Activated CD8-positive, alpha-beta memory T cell treated with anti-CD3 and anti-CD28 coated beads, Interleukin-2, amount 50 U/mL, for 4 hours (primary cell): ENCODE measurements at places on chromosomes 7 and 10.

GRCh38 chr7:108120196-108120595 lies 10.0 kb downstream of the LAMB4 start:
- DNase-seq, result no peak

DNA sequence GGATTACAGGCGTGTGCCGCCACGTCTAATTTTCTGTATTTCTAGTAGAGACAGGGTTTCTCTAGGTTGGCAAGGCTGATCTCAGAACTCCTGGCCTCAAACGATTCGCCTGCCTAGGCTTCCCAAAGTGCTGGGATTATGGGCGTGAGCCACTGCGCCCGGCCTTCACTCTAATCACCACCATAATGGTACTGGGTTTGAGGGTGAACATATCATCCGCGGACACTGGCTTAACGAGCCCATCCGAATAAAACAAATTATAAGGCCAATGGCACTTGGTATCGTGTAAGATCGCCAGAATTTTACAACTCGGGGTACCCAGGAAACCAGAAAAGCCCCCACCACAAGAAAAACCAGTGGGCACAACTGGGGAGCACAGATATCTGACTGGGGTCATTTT lies 580 bp downstream of the FAM200A start:
- DNase-seq, result no peak

- no peak for DNase-seq
These were observed 75.8 kb upstream of the EN2 start for GRCh38 chr7:155381852-155382801.

- DNase-seq, result no peak
These were observed 151.0 kb downstream of the PLPP4 start for GRCh38 chr10:120607710-120608703.

- DNase-seq, result no peak
These were observed 773.0 kb upstream of the IGFBP3 start for GRCh38 chr7:46694058-46694457.

DNA sequence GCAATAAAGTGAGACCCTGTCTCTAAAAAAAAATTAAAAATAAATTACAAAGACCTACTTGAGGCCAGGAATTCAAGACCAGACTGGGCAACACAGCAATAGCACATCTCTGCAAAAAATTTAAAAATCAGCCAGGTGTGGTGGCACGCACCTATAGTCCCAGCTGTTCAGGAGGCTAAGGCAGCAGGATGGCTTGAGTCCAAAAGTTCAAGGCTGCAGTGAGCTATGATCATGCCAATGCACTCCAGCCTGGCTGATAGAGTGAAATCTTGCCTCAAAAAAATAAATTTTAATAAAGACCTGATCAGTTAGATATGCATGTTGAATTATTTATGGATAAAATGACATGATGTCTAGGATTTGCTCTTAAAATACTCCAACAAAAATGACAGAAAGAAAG lies 34.9 kb downstream of the P4HA1 start:
- DNase-seq, result no peak

DNA sequence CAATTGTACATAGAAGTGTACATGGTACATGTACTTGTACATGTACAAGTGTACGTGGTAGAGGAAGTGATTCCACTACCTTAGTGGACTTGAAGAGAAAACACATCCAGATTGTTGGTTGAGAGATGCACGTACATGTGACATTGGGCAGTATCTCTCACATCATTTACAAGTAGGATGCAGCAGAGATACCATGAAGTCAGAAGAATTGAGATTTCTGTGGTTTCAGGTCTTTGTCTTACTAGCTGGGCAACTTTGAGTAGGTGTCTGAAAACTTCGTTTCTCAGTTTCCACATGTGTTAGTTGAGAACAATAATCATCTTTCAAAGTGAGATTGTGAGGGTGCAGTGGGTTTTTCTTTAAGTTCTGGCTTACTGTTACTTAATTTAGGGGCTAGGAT lies 21.5 kb downstream of the CLDN12 start:
- DNase-seq, result no peak

DNA sequence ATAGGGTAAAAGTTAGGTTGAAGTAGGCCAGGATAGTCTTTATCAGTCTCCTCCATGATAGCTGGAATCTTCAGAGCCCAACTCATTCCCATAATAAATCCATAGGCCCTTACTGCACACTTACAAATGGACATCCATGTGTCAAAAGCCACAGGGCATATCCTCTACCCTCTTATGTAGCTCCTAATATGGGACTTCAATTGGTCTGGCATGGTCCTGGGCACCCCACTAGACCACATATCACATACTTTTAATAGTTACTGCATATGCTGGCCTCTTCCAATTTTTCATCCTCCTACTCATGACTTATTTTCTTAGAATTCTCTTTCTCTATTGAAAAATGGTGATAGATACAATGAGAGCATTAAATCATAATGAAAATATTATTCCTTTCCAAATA lies 169.3 kb downstream of the MAGI2 start:
- no peak for DNase-seq

DNA sequence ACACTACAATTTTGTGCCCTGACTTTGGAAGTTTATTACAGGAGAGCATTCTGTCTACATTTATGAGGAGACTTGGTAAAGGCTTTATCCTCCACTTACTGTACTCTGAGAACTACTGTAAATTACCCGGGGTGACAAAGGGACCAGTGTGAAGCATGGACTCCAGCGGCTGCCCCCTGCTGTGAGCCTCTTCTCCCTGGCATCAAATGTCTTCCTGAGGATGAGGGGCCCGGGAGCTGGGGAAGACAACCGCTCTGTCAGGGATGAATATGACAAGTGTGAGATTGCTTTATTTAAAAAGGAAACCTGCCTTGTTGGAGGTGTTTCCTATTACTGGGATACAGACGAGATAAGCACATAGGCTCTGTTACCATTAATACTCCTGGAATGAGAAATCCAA lies 714.8 kb downstream of the CCSER2 start:
- no peak for DNase-seq

- DNase-seq, result no peak
These were observed 42.3 kb upstream of the FOXI2 start for GRCh38 chr10:127694580-127695193.

DNA sequence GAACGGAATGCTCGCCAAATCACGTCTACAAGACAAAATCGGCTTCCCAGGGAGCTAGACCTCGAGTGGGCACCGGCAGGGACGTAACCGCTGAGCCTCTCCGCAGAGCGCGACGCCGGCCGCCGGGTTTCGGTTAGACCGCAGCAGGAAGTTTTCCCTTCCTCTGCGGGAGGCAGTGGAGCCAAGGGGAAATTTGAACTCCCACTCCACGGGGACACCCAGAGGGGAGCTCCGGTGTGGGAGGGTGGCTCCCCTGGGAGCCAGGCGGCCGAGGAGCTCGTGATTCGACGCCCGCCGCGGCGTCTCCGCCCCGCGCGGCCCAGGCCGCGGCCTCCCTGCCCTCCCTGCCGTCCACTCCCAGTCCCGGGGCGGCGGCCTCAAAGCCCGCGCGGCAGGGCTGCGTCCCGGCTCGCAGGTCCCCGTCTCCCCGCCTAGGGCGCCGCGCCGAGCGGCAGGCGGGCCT lies 426 bp downstream of the SYPL1 start:
- DNase-seq, result no peak

- no peak for DNase-seq
These were observed 87.5 kb downstream of the AKR1D1 start for GRCh38 chr7:138163800-138164199.

DNA sequence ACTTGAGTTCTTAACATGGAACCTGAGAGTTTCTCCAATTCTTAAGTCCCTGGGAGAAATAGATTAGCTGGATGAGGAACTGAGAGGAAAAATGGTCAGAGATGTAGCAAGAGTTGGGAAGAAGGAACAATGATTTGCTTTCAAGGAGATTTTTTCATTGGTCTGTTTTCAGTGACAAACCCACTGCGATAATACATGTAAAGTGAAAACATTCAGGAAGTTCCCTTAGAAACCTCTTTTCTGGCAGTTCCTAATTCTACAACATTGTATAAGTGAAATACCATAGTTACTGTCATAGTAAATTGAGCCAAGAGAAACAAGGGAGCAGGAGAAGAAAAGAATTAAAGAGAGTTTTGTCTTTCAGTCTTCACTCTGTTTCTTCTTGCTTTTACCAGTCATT lies 12.1 kb upstream of the MAGI2 start:
- DNase-seq, result no peak

DNA sequence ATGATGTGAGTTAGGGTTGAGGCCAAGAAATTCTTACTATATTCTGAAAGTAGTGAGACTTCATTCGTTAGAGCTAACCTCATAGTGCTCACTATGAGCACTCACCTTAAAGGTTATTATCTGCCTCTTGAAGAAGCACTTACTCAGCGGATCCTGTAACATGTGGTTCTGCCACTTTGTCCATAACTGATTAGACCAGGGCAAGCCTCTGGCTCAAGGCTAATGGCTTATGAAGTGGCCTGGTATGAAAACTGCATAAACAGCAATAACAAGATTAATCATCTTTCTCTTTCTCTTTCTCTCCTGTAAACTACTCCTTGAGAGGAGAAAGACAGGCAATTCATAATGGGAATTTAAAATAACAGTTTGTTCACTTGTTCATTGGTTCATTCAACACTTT lies 82.8 kb downstream of the MAPK8 start:
- no peak for DNase-seq

- no peak for DNase-seq
These were observed 68.1 kb downstream of the MAD1L1 start for GRCh38 chr7:2164646-2165045.

GRCh38 chr10:69801434-69802315 lies at the start of gene COL13A1:
COL13A1 (plus strand) TSS chr10:69801906; CDS start chr10:69802424, 518 bp downstream.
- no peak for DNase-seq

GRCh38 chr10:78516236-78516635 lies 482.6 kb downstream of the RPS24 start:
- DNase-seq, result no peak

- no peak for DNase-seq
These were observed 493.5 kb downstream of the DNAJB6 start for GRCh38 chr7:157830331-157830730.

DNA sequence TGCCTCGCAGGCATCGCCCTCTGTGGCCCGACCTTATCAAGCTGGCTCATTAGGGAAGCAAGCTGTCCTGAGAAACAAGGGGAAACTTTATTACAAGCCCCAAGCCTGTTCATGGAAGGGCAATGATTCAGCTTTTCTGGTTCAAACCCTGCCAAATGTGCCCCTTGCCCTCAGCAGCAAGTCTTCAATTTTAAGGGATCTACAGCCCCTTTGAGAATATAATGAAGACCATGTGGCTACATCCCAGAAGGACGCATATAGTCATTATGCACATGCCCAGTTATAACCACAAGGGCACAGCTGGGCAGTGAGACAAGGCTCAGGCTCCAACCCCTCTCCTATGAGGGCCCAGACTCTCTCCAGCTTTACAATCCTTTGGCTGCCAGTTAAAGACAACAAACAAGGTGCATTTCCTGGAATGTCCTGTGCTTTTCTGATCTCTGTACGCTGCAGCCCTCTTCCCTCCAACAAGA lies 56.7 kb downstream of the DDC start:
- no peak for DNase-seq

GRCh38 chr7:100632951-100633717 lies 8.2 kb downstream of the TFR2 start:
- peak; percentile 54 for DNase-seq

- no peak for DNase-seq
These were observed 9.5 kb downstream of the IRF5 start for GRCh38 chr7:128946936-128947830.

DNA sequence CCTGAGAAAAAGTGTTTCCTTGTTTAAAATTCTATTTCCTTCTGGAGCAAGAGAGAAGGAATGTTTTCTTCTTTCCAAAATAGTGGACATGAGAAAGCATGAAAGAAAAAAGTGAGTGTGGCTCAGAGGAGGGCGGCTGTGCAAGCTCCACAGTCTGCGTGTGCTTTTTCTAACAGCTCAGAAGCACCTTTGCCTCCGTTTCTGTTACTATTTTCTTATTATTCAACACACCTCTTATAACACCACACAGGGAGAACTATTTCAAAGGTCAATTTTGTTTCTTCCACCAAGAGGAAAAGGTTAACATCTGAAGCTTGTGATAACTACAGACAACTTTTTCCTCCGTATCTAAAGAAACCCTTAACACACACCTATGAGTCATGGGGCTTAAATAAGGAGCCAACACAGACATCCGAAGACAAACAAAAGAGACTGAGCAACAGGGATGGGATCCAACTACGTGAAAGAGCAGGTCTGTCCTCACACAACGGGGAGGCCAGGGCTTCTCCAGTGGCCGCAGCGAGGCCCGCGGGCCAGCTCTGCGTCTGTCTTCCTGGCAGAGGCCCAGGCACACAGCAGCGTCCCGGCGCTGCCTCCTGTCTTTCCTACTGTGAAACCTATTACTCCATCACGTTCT lies 36.2 kb upstream of the NCAPG2 start:
- no peak for DNase-seq

DNA sequence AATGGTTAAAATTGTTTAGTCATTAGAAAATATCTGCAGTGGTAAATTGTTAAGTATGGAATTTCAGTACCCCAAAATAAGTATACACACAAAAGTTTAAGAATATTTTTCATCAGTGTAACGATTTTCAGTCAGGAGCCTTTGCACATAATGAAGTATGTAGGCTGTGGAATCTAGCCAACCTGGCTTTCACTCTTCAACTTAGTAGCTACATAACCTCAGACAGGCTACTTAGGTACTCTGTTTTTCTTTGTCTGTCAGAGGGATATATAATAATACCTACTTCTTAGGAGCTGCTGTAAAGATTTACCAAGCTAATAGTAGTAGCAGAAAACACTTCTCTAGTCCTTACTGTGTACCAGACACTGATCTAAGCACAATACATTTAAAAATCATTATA lies 137.5 kb downstream of the ZEB1 start:
- DNase-seq, result no peak

DNA sequence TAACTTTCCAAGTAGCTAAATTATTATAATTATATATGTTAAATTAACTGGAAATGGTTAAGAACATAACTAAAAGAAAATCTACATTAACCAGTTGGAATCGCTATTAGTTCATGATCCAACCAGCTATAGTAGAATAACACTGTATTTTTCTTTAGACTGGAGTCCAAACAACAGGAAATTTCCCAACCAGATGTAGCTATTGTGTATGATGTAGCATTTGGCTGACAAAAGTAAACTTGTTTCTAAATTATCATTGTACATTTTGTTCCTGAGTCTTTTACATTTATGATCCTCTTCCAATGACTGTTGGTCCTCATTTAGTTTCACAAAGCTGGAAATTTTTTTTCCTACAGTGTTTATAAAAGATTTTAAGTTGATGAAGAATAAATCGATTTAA lies 62.1 kb downstream of the PAPSS2 start:
- no peak for DNase-seq

GRCh38 chr7:93310346-93310745 lies 78.2 kb downstream of the VPS50 start:
- no peak for DNase-seq

DNA sequence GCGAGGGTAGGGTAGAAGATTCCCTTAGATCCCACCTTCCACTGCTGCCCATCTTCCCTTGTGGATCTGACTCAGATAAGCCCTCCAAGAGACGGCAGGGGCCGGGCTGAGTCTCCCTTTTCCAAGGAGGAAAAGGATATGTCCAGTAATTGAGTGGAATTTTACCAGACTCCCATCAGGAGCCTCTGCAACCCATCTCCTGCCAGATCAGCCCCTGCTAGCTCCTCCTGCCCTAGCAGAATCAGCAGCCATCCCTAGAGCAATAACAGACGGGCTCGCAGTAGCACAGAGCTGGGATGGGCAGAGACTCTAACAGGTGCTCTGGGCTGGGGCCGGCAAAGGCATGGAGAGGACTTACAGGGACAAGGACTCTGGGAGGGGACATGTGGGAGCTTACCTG lies 73.5 kb downstream of the C10orf105 start:
- DNase-seq, result no peak

GRCh38 chr7:14835384-14835783 lies 67.2 kb downstream of the DGKB start:
- DNase-seq, result no peak
